ENCODE measurements at places on chromosomes 4 and X.

DNA sequence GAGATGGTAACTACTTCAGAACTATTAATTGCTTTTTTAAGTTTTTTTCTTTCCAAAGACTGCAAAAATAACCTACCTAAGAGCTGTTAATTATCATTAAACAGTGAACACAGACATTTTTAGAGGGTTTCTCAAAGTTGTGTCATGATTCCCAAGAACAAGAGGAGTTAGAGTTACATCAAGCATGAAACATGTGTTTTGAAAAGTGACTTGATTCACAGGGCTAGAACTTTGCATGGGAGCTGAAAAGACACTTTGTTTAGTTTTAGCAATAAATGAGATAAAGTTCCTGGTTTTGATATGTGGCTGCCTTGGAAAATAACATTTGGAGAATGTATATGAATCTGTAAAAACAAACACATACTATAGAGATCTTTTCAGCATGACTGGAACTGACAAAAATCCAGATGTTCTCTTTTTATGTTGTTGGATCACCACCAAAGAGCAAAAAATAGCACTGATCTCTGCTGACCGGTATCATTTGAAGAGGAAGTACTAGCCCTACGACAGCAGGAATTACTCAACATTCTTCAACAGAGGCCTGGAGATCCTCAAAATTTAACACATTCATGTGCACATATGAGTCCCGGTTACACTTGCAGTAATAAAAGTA, 173.0 kb upstream of the PCDH18 start:
- no peak for DNase-seq

DNA sequence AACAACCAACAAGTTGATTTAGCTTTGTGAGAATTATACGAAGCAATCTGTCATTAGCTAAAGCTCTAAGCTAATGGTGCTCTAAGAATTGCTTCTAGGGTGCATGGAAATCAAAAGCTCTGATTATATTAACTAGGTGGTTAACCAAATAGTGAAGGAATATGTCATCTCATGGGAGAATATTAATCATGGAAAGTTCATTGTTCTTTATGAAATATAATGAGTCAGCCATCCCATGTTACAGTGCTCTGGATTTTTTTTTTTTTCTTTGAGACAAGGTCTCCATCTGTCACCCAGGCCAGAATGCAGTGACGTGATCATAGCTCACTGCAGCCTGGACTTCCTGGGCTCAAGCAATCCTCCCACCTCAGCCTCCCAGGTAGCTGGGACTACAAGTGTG, 10.5 kb downstream of the DCAF8L2 start:
- no peak for DNase-seq

GRCh38 chrX:71102292-71102691, 4.2 kb downstream of the CXorf65 start:
- DNase-seq, result no peak

DNA sequence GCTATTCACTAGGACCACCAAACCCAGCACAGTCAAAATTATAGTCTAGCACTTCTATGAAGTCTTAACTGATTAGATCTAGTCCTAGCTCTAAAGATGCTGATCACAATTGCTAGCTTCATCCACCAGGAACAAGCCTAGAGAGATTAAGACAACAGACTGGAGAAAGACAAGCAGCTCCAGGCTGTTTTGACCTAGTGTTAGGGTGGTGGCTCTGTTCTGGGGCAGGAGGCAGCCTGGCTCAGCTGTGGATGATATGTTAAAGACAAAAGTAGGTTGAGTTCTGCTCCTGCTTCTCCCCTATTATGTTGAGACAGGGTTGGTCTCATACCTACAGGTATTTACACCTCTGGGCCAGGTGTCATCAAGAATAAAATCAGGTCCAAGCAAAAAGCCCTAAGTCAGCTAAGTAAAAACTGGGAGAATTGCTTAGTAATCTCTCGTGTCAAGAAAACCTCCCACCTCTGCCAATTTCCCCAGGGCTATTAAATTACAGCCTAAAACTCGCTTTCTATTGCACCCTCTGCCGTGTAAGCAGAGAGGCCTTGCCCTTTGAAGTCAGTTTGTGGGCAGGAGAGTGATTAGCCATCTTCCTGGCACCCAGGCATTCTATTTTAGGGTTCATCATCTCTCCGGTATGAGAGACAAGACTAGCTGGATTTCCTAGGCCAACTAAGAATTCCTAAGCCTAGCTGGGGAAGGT, 39.9 kb downstream of the RAB40AL start:
- DNase-seq, result no peak

DNA sequence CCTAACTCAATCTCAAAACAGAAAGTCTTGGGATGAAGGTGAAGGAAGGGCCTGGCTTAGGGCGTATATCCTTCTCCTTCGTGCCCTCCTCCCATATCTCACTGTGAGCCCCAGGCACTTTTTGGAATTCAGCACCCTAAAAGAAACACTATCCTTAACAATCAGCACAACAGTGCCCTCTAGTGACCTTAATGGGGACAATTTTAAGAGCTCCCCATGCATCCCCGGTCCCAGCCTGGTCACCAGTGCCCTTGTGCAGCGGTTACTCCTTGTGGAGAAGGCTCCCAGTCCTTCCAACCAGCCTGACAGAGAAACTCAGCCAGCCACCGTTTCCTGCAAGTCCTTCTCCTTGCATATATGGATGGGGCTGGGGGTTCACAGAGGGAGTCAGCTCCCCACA, 4.2 kb downstream of the PAK3 start:
- peak; percentile 10 for DNase-seq

GRCh38 chrX:70289168-70289792, 447 bp downstream of the PDZD11 start:
- no peak for DNase-seq

DNA sequence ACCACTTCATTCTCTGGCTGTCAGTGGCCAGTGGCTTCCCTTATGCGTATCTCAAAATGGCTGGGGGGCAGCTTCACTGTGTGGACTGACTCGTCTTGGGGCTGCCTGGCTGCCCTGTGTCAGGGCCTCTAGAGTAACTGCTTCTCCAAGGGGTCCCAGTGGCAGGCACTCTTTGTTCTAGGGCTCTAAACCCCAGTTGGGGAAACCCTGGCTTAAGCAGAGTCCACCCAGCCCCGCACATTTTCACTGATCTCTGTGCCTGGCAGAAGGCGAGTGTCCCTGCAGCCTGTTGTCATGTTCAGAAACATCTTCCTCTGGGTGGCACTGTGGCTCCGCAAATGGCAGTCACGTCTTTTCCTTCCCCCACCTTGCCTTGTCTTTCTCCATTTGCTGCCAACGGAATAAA, 59.7 kb downstream of the NBDY start:
- peak; percentile 62 for DNase-seq

GRCh38 chrX:150543230-150544155, 24.9 kb upstream of the MTM1 start:
- DNase-seq, result no peak

- DNase-seq, result peak; percentile 69
These were observed 4.8 kb downstream of the PDGFRA start for GRCh38 chr4:54233697-54234496.

DNA sequence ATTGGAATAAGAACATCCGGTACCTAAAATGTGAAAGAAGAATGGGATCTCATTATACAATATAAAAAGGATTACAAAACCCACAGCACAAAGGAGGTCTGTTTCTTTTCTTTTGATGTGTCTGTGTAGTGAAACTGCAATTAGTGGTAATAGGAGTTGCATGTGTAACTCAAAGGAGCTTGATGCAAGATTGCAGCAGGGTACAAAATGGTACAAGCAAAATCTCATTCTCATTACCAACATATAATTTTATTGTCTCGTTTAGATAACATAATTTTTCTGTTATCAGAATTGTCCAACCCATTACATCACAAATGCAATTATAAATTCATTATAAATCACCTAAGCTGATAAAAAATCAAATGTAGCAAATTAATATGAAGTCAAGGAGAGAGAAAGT, 47.1 kb upstream of the CCSER1 start:
- no peak for DNase-seq

DNA sequence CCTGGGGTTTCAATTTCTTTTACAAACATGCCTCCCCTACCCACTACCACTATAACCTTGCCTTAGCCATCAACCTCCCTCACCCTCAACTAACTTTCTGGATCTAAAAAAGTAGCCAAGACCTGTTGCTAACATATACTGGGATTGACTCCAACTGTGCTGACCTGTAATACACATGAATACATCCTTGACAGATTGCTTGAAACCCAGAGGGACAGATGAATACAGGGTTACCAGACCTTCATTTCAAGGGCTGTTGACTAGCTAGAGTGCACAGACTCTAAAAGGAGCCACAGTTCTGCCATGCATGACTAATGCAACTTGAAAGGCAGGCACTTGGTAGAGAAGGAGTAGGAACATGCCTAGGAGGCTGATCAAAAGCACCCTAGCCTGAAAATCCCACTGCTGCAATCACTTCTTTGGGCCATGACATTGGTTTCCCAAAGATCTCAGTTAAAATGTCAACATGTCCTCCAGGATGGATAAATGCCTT, 121.0 kb downstream of the PCDH19 start:
- no peak for DNase-seq

DNA sequence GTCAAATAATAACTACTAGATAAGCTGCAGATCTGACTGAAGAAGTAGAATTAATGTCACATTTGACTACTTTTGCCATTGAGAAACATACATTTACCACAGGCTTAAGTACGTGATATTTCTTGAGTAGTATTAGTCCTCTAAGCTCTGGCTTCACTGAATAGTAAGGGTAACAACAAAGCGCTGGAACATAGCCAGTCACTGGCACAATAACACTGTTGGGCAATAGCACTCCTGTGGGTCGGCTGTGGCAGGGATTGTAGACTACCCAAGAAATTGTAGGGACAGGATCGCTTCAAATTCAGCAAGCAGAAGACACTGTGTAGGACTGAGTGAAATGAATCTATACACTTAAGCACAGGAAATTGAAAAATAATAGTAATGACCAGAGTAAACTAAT, 27.1 kb upstream of the IL15 start:
- DNase-seq, result no peak

- no peak for DNase-seq
These were observed 6.3 kb downstream of the AREG start for GRCh38 chr4:74451214-74451661.

GRCh38 chr4:123536225-123536624, 139.6 kb downstream of the SPRY1 start:
- DNase-seq, result no peak

GRCh38 chr4:154414796-154415195, 76.8 kb downstream of the DCHS2 start:
- DNase-seq, result no peak

- peak; percentile 72 for DNase-seq
These were observed 33.4 kb upstream of the ENPP6 start for GRCh38 chr4:184250795-184251669.

DNA sequence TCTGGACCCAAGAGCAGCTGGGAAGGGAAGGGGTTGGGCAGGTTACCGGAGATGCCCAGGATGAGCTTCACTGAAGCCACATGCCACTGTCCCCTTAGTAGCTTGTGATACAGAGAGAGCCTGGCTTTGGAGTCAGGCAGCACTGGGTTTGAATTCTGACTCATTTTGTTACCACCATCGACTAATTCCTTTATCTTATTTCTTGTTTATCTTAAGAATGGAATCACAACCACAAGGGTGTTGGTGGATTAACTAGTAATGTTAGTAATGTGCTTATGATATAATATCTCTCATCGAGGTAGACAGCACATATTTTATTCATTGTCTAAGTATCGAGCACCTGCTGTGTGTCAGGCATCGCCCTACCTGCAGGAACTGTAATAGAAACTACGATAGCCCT, 17.7 kb upstream of the STX18 start:
- no peak for DNase-seq

- DNase-seq, result peak; percentile 49
These were observed 583 bp downstream of the ABHD18 start for GRCh38 chr4:127965803-127966175.

DNA sequence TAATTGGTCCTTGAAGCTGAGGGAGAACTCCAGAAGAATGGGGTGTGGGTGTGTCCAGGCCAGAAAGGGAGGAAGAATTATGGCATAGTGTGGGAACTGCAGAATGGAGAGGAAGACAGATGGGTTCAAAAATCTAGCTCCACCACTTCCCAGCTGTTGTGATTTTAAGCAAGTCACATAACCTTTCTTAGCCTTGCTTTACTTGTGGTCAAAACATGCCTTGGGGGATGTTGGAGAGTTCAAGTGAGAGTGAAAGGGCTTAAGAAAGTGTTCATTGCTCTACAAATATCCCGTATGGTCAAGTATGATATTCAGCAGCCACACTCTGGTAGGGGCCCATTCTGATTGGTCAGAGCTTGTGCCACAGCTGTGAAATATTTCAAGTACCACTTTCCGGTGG, 15.0 kb upstream of the STARD8 start:
- DNase-seq, result no peak

DNA sequence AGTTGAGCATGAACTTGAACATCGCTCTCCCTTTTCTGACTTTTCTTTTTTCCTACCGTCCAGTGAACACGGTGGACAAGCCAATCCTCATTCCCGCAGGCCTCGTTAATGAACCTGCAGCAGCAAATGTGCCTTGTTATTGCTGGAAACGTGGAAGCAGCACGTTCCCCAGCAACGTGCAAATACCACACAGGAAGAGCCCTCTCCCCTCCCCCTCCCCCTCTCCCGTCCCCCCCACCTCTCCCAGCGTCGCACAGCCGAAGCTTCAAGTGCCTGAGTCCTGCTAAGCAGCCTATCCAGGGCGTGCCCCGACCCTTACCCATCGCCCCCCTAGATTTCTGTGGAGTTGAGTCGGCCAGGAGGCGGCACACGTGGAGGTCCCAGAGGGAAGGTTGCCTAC, 219.9 kb downstream of the BCOR start:
- no peak for DNase-seq

DNA sequence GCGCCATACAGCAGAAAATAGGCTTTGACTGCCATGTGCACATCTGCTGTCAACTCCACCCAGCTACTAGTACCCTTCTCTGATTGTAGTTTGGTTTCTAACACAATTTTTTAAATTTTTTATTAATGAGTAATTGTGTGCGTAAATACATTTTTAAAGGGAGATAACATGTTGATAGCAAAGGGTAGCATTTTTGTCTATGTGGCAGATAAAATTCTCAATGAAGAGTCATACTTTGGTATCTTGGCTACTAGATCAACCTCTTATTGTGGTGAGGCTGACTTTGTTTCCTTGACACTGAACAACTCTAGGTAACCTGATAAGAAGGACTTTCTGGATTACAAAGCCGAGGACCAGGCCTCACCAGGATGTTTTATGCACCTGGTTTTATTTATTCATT, 9.5 kb downstream of the ADH4 start:
- no peak for DNase-seq

DNA sequence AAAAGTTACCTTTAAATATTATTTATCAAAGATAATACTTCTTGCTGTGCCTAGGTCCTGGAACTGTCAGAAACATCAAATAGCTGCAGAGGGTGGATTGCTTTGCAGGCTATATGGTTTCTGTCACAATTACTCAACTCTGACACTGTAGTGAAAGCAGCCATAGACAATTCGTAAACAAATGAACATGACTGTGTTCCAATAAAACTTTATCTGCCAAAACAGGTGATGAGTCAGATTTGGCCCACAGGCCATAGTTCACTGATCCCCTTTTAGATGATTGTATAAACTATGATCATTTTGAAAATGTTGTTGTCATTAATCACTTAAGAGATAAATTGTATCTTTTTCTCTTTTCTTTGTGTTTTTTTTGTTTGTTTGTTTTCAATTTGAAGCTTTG, 8.4 kb upstream of the MEPE start:
- no peak for DNase-seq
